ENCODE measurements at places on chromosomes 3 and 15. TPM values are rescaled to one million over a fixed set of nuclear protein-coding genes. Genes with fewer than 3 reads are reported as not detected.

The PIERCE2 gene
- 8.0 TPM for total RNA-seq

The SEMA3G gene
- total RNA-seq, result 1.7 TPM

GRCh38 chr15:59662260-59662659 lies 4.9 kb upstream of the GTF2A2 start:
- no peaks in the 10 kb centered on the region for H3K27me3 ChIP-seq
- H3K27ac ChIP-seq, result no peak overlapping the region
- H3K36me3 ChIP-seq, result no peaks in the 10 kb centered on the region
- H3K4me1 ChIP-seq, result no peaks in the 10 kb centered on the region
- DNase-seq, result no peak
- no peak overlapping the region for H3K4me3 ChIP-seq

- H3K27me3 ChIP-seq, result no peaks in the 10 kb centered on the region
- no peaks in the 10 kb centered on the region for H3K36me3 ChIP-seq
- peak; percentile 55 for DNase-seq
- no peak overlapping the region for H3K27ac ChIP-seq
- H3K4me3 ChIP-seq, result no peak overlapping the region
- no peaks in the 10 kb centered on the region for H3K4me1 ChIP-seq
Measured at GRCh38 chr15:29348336-29348914, 78.8 kb upstream of the NSMCE3 start.

GRCh38 chr3:107598926-107599771 lies 76.4 kb downstream of the BBX start:
- peak; percentile 63 for DNase-seq
- H3K4me1 ChIP-seq, result peaks cover 13% of the 10 kb centered on the region
- peak overlapping the region; percentile 75 for H3K27ac ChIP-seq
- no peak overlapping the region for H3K4me3 ChIP-seq
- no peaks in the 10 kb centered on the region for H3K36me3 ChIP-seq

The ACOX2 gene
- 55.9 TPM for total RNA-seq

DNA sequence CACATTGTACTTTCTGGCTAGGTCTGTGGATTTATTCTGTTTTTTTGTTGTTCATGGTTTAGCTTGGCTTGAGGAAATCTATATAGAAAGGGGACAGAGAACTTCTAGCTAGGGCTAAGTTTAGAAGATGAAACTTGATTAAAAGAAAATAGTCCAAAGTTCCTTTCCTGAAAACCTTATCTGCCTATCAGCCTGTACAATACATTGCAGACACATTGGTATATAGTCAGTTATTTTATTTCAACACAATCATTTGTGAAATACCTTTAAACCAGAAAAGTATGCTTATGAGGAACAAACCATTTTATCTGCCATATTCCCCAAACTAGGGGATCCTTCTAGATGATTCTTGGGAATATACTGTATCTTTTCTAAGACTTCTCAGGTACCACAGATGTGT lies 147.3 kb upstream of the CGNL1 start:
- H3K27me3 ChIP-seq, result no peaks in the 10 kb centered on the region
- no peak for DNase-seq

- H3K4me1 ChIP-seq, result no peaks in the 10 kb centered on the region
- no peaks in the 10 kb centered on the region for H3K36me3 ChIP-seq
- no peak for DNase-seq
- no peak overlapping the region for H3K4me3 ChIP-seq
- H3K27ac ChIP-seq, result no peak overlapping the region
Measured at GRCh38 chr3:98259-98654, 98.3 kb upstream of the CHL1 start.
